ENCODE measurements at places on chromosomes 6 and 20.

DNA sequence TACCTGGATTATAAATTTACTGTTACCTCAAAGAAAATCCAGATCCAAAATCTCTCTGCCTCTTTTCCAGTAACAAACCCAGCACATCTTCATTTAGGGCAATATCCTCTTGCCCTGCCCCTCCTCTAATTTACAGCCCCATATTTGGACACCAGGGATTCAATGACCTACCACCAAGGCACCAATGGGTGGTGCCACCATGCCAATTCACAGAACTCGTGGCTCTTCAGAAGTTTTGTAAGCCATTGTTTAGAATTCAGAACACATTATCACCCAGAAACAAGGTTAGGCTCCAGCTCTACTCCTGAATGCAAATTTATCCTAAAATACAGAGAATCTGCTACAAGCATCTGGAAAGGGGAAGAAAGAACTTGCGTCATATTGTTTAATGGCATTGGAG is 67.8 kb upstream of the SASH1 start:
- DNase-seq = no peak

- no peak for DNase-seq
Measured at GRCh38 chr6:84764332-84765049, at the start of gene TBX18. TBX18 (minus strand) TSS chr6:84764598; CDS start chr6:84764181, 417 bp downstream.

- no peak for DNase-seq
Measured at GRCh38 chr20:48211238-48211637, 426.0 kb upstream of the SULF2 start.

DNA sequence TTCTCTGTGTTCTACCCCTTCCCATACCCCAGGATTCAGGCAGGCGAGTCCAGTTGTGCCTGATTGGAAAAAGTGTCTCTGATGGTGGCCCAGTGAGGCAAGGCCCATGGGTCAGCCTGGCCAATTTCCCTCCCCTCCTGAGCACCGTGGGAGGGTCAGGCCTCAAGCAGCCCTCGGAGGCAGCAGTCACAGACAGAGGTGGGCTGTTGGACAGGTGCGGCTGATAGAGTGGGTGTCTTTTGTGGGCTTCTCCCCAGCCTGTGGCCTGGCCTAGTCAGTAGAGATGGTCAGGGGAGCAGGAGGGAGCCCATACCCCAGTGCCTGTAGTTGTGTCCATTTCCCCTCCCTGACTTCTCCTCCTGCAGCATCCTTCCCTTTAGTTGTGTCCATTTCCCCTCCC is 8.9 kb downstream of the MYT1 start:
- DNase-seq = no peak

GRCh38 chr6:131061751-131062119 is 1.3 kb downstream of the EPB41L2 start:
- DNase-seq = no peak

GRCh38 chr20:733861-734260 is 34.4 kb downstream of the SLC52A3 start:
- DNase-seq = no peak

DNA sequence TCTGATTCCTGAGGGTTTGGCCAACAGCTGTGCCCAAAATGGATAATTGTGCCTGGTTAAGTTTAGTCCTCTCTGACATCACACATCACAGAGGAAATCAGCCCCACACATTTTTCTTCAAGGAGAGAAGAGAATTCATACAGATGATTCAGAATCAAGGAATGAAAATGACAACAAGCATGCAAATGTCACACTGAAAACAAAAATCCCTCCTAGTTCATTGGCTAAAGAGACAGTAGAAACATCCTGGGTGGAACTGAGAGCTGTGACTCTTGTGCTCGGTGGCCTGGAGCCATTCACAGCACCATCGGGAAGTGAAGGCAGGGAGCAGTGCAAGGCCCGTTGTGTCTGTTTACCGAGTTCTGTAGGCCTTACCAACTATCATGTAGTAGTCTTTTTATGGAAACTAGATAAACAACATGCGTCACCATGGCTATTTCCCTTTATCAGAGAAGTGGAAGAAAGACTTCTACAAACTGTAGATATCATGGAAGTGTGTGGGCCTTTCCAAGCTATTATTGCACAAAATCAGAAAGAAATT is 81.7 kb upstream of the TENT5A start:
- DNase-seq = no peak

GRCh38 chr20:40650707-40651106 is 38.3 kb downstream of the MAFB start:
- no peak for DNase-seq

- no peak for DNase-seq
Measured at GRCh38 chr6:101090281-101090680, 209.2 kb upstream of the ASCC3 start.

DNA sequence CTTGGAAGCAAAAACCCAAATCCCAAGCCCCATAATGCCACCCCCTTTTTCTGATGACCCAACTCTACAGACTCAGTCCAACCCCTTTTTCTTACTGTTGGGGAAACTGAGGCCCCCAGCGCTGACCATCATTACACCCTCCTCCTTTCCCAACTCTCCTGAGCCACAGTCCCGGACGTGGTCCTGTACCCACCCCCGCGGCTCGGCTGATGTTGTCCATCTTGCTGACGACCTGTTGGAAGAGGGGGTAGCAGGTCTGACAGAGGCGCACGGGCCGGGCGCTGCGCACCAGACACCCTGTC is 533 bp downstream of the OSTM1 start:
- DNase-seq = no peak

GRCh38 chr6:25454136-25454535 is 175.0 kb downstream of the CARMIL1 start:
- DNase-seq = no peak

- no peak for DNase-seq
Measured at GRCh38 chr20:44431502-44432234, 44.0 kb upstream of the TTPAL start.

- DNase-seq = no peak
Measured at GRCh38 chr20:21089391-21089790, 16.8 kb downstream of the LINC00237 start.

GRCh38 chr6:76888351-76888750 is 574.9 kb downstream of the HTR1B start:
- no peak for DNase-seq

All from activated naive CD4-positive, alpha-beta T cell treated with Interleukin-2 at 50 U/mL for 16 hours (primary cell).